ENCODE measurements at places on chromosomes 1 and 21.

- no peak for DNase-seq
Observed at GRCh38 chr21:39406065-39406464, 39.5 kb downstream of the LCA5L start.

DNA sequence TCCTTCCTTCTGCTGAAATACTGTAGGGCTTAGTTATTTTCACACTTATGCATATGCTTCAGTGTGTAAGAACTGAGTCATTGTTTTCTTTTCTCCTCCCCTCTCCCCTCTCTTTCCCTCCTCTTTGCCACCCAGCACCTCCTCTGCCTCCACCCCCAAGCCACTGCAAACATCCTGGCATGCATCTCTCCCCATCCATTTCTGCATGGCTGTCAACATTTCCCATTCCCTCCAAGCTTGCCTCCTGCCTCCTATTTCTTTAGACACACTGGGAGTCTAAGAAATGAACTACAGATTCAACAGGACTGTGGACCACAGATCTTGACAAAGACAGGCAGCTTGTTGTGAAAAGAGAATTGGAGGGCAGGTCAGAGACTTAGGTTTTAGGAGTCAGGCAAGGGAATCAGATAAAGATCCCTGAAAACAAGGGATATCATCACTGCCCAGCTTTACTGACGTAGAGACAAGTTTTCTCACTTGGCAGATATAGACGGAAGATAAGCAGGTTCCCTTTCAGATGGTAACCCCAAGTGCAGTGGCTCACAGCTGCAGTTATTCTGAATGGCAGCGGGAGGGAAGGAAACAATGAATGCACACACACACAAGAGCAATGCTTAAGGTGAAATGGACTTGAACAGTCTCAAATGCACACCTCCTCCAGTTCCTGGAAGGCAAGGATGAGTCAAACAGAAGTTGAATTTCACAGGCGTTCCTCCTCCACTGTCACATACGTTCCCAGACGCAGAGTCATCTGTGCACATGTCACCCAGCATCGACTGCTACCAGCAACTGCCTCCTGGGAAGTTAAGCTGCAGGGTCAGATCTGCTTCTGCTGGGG, 56.1 kb downstream of the HIVEP3 start:
- peak; percentile 58 for DNase-seq

GRCh38 chr1:59340411-59341307, 43.8 kb downstream of the FGGY start:
- no peak for DNase-seq

DNA sequence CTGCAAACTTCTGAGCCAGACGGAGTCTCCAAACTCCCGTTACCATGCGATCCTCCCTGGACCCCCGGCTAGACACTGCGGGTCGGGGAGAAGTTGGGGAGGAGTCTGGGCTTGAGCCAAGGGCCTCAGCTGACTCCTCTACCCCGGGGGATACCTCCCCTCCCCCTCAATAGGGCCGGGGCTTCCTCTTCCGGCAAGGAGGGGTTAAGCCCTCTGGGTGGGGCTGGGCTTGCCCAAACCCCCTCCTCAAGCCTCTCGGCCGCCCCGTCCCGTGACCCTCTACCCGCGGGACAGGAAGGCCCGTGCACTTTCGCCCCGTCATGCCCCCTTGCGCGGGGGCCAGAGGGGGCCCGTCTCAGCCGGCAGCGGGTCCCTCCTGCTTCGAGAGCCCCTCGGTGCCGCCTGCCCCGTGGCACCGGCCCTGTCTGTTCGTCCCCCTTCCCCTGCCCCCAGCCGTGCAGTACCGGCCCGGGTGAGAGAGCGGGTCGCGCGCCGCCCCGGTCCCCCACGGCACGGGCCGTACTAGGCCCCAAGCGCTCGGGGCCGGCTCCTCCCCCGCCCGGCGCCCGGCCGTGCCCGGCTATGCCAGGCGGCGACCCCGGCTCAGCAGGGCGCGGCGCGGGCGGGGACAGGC, 652 bp downstream of the ARL8A start:
- no peak for DNase-seq

- DNase-seq, result no peak
Observed at GRCh38 chr21:21612466-21612865, 614.3 kb downstream of the NCAM2 start.

- DNase-seq, result peak; percentile 5
Observed at GRCh38 chr1:108000620-108001111, 35.7 kb upstream of the VAV3 start.

DNA sequence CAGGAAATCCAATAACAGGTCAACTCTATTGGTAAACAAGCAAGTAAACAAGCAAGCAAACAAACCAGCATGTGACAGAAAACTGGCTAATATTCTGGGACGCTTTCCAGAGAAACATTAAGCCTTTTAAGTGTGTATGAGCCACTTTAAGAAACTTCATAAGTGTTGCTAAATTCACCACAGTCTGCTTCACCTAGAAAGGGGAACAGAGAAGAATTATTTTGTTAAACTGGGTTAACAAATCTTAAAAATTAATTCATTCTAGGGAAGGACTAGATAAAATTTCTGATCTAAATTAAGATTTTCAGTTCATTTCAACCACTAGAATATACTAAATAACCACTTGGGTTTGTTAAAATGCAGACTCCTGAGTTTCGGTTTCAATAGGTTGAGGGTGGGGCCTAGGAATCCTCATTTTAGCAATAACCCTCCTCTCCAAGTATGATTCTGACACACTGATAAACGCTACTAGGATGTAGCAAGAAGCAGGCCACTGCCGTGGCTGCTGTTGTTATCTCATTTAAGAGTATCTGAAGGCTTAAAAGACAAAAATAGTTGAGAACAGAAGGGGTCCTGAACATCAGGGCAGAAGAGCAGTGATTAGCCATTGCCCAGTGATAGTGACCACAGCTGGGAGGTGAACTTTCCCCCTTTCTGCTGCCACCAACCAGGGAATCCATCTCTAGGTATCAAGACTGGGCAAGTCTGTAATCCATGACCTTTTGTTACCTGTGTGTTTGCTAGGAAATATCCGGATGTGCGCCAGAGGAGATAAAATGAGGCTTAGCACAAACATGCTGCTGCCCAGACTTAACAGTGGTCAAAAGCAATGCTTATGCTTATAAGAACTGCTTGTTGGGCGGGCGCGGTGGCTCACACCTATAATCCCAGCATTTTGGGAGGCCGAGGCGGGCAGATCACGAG, 11.2 kb downstream of the CREG1 start:
- DNase-seq, result no peak

DNA sequence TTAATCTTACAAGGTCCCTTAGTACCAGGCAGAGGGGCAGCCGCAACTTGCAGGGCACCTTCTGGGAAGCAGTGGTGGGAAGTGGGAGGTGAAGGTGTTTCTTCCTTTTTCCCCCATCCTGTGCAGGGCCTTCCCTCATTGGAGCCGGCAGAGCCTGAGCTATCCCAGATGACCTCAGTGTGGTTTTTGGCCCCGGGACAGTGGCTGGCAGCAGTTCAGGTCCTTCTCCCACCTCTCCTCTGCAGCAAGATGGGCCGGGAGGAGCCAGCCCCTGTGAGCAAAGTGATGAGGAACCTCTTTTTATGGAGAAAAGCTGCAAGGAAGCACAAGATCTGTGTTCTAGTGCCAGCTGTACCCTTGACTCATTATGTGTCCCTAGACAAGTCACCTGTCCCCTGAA, 6.8 kb downstream of the PFKFB2 start:
- no peak for DNase-seq

GRCh38 chr1:235735621-235736020, 86.0 kb upstream of the GNG4 start:
- DNase-seq, result no peak

DNA sequence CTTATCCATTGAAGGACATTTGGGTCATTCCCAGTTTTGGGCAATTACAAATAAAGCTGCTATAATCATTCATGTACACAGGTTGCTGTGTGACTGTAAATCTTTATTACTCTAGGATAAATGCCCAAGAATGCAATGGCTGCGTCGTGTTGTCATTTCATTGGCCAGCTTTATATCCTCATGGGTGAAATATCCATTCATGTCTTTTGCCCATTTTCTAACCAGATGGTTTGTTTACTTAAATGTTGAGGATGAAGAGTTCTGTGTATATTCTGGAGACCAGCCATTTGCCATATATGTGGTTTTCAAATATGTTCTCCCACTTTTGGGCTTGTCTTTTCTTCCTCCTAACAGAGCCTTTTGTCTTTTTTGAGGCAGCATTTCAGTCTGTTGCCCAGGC, 25.3 kb downstream of the TRIM11 start:
- no peak for DNase-seq

GRCh38 chr1:58815069-58815685, 31.3 kb upstream of the JUN start:
- peak; percentile 33 for DNase-seq

- DNase-seq, result no peak
Observed at GRCh38 chr21:14870853-14871149, 194.0 kb downstream of the NRIP1 start.

- DNase-seq, result no peak
Observed at GRCh38 chr1:43867976-43868740, 65.4 kb upstream of the ARTN start.

- DNase-seq, result no peak
Observed at GRCh38 chr1:9150582-9151327, 21.9 kb upstream of the GPR157 start.

DNA sequence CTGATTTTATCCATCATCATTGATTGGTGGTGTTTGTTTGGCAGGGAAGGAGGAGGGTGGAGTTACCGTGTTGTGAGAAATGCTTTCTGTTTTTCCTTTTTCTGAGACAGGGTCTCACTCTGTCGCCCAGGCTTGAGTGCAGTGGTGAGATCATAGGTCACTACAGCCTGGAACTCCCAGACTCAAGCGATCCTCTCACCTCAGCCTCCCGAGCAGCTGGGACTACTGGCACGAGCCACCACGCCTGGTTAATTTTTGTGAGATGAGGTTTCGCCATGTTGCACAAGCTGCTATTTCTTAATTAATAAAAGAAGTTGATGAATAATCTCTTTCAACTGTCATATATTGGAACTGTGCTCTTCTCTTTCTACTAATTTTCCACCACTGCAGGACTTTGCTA, 44.3 kb downstream of the HUNK start:
- DNase-seq, result no peak

GRCh38 chr1:239803781-239804180, 287.9 kb upstream of the FMN2 start:
- DNase-seq, result no peak

GRCh38 chr1:227913396-227913763, 34.4 kb downstream of the WNT9A start:
- no peak for DNase-seq

- DNase-seq, result peak; percentile 37
Observed at GRCh38 chr1:32886004-32886827, at the start of gene HPCA. Gene HPCA, plus strand, starts transcription at chr1:32886491. Its CDS starts 2,408 bp downstream, at chr1:32888899.
